Dermis microvascular lymphatic vessel endothelial cell (primary cell): ENCODE measurements at places on chromosomes 2 and 18. TPM values are rescaled to one million over a fixed set of nuclear protein-coding genes. Genes with fewer than 3 reads are reported as not detected.

GRCh38 chr18:54229421-54230059 is 5.1 kb upstream of the MBD2 start:
- DNase-seq: no peak

LRP1B gene
- total RNA-seq: under 0.01 and 0.13 TPM in 2 replicates

GRCh38 chr2:227398684-227399670 is 11.2 kb upstream of the SCYGR1 start:
- DNase-seq: no peak

GRCh38 chr2:64606479-64607363 is 47.0 kb downstream of the SERTAD2 start:
- peak; percentile 32 for DNase-seq

DNA sequence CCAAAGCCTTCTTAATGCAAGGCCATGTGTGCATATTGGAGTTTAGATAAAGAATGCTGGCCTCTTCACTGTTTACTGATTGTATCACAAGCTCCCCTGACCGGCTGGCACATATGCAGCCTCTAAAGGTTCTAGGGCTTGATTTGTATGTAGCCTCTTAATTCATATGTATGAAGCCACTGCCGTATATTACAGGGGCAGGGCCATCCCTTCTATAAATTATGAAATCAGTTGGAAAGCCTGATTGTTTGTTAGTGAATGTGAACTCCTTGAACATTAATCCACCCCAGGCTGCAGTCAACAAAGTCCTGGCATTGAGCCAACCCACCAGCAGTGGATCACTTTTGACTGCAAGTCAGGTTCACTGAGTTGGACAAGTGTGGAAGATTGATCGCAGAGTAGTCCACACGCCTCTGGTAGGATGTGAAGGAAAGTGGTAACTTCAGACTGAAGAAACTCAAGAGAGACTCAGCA is 61.6 kb upstream of the PARD3B start:
- peak; percentile 43 for DNase-seq

DNA sequence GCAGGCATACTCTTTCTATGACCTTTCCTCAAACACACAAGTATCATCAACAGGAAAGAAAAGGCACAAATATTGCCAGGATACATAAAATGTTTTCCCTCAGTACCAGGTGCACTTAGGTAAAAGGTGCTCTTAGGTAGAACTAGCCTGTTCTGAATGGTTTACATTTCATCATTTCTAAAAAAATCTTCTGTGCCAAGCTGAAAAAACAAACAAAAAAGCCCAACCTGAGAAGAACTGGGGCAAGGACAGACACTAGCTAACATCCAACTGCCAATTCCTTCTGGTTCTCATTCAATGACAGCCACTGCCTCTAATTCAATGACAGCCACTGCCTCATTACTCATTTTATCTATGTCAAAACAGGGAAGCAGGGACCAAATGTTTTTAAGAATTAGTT is 68.5 kb downstream of the SPIRE1 start:
- no peak for DNase-seq

GRCh38 chr18:37424507-37424906 is 141.1 kb downstream of the CELF4 start:
- no peak for DNase-seq

CCBE1 gene
- under 0.01 and 0.13 TPM in 2 replicates for total RNA-seq

- DNase-seq: no peak
Measured at GRCh38 chr2:71905205-71905604, 242.5 kb downstream of the CYP26B1 start.

DNA sequence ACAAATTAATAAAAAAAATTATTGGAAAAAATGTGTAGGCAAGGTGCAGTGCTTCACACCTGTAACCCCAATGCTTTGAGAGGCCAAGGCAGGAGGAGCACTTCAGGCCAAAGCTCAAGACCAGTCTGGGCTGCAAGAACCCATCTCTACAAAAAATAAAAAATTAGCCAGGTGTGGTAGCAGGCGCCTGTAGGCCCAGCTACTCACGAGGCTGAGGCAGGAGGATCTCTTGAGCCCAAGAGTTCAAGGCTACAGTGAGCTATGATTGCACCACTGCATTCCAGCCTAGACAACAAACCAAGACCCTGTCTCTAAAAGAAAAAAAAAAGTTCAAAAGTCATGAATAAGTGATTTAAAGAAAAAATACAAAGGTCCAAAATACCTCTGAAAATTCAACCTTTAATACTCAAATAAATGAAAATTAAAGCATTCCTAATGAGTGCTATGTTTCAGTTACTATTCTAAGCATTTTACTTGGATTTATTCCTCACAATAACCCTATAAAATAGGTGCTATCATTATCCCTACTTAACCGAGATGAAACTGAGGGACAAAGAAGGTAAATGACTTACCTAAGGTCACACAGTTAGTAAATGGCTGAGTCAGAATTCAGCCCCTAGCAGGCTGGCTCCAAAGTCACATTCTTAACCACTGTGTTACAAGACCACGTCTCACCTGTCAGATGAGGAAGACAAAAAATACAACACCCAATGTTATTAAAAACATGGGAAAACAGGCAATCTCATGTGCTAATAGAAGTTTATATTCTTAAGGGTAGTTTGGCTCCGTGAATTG is 36.4 kb upstream of the PCBP1 start:
- no peak for DNase-seq

SLC39A6 gene
- 14.0 and 19.8 TPM in 2 replicates for total RNA-seq

GRCh38 chr18:5417342-5417741 is 121.8 kb upstream of the ZBTB14 start:
- no peak for DNase-seq

GRCh38 chr2:101881131-101881530 is 110.6 kb upstream of the IL1R2 start:
- no peak for DNase-seq

DNA sequence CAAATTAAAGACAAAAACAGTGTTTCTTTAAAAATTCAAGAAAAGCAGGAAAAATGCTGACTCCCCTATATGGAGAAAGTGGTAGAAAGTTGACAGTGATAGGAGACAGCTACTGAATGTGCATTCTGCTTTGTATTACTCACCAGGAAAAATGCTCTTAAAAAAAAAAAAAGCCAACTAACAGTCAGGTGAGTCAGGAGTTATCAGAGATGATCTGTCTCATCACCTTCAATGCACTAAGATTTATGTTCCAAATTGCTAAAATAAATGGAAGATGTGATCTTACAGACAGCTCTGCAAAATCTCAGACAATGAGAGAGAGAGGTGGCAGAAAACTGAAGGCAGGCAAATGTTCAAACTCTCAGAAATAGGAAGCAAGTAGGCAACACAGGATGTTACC is 47.6 kb upstream of the ZNF521 start:
- DNase-seq: peak; percentile 19

DNA sequence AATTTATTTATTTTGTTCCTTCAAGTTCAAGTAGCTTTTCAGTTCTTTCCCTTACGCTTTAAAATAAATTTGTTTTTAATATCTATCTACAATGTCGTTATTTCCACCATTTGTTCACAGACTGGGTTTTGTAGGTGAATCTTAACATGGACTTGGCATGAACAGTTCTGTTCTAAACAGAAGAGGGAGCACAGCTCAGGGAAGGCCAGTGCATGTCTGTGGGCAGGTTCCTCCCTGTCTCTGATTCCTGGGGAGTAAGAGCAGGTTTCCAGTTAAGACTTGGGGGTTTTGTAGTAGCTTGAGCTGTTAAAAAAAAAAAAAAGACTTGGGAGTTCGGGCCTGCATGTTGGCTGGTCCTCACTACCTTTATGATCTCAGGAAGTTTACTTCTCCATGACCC is 11.1 kb downstream of the TTL start:
- DNase-seq: no peak

GRCh38 chr2:77443076-77443475 is 79.1 kb downstream of the LRRTM4 start:
- DNase-seq: no peak

- no peak for DNase-seq
Measured at GRCh38 chr18:47832348-47832747, 98.1 kb downstream of the SMAD2 start.

DNA sequence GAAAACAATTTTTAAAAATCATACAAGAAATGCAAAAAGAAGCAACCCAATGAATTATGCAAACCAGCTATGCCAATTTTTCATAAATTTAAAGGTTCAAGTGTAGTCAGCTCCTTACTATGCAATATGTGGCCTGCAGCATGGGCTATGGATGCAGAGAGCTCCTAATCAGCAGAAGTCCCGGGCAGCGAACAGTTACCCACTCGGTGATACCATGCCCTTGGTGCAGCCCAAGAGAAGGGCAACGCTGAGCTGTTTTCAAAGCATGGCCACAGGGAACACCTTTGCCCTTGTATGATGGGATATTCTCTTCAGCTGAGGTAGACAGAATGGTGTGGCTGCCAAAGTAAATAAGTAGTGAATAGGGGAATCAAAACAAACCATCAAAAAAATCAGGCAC is 17.3 kb upstream of the ARL5A start:
- DNase-seq: no peak

- DNase-seq: no peak
Measured at GRCh38 chr2:113757138-113757657, 756 bp upstream of the SLC35F5 start.

- DNase-seq: no peak
Measured at GRCh38 chr2:96404446-96405373, 69.1 kb downstream of the NCAPH start.

ELOA2 gene
- not detected in 2 replicates for total RNA-seq

DNA sequence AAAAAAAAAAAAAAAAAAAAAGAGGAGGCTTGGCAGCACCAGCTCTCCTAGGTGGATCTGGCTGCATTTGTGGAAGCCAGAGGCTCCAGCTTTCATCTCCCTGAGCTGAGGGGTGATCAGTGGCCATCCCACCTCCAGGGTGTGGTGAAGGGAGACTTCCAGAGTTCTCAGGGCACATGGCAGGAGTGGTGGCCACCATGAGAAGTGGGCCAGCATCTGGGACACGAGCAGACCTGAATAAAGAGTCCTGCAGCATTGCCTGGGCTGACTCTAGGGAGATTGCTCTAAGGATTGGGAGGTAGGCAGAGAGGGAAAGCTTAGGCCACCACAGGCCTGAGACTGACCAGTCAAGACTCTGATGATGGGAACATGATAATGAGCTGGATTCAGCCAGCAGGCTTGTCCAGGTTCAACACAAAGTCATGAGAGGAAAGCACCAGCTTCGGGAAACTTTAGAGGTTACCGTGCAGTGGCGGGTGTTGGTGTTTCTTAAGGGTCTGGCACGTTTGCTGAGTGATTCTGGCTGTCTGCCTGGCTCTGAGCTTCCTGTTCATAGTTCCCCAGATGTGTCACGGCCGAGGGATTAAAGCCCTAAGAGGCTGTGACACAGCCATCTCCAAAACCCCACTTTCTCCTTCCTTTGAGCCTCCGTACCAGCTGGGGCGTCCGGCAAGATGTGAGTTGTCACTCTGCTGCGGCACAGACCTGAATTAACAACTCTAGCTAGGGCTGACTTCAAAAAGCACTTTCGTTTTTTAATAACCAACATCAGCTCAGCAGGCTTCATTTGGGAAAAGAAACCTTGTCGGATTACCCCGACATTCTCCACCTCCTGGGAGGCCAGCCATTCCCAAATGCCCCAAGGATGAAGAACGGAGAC is 38.3 kb upstream of the IL1R1 start:
- DNase-seq: no peak

EFHD1 gene
- total RNA-seq: not detected in 2 replicates
